ENCODE measurements at places on chromosomes 12 and 14.

- no peak for DNase-seq
These were observed 5.6 kb downstream of the NAB2 start for GRCh38 chr12:57094208-57095160.

GRCh38 chr14:65392296-65392695 is 20.2 kb upstream of the FUT8 start:
- DNase-seq = no peak

GRCh38 chr12:46179693-46180452 is 89.0 kb downstream of the SLC38A1 start:
- no peak for DNase-seq

- no peak for DNase-seq
These were observed 194.2 kb downstream of the ADGRD1 start for GRCh38 chr12:131147894-131148293.

DNA sequence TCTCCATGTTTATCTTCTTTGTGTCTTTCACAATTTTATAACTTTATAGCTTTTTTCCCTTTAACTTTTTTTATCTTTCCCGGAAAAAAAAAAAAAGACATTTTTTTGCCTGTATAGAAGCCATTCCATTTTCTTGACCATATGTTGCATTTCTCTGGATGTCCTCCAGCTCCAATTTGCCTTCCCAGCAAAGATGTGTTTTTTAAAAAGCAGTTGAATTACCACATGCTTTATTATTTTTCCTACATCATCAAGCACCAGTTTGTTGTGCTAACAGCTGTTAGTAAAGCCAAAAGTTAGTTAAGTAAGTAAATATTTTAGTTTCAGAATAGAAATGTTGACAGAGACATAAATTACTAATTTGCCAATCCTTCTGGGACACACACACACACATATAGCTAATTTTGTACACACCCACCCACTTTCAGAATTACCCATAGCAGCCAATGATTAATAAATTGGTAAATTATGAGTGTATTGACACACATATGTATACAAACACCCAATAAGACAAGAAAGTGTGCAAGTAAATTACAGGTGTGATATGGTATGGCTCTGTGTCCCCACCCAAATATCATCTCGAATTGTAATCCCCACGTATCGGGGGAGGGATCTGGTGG is 118.3 kb downstream of the SLC38A6 start:
- DNase-seq = no peak

DNA sequence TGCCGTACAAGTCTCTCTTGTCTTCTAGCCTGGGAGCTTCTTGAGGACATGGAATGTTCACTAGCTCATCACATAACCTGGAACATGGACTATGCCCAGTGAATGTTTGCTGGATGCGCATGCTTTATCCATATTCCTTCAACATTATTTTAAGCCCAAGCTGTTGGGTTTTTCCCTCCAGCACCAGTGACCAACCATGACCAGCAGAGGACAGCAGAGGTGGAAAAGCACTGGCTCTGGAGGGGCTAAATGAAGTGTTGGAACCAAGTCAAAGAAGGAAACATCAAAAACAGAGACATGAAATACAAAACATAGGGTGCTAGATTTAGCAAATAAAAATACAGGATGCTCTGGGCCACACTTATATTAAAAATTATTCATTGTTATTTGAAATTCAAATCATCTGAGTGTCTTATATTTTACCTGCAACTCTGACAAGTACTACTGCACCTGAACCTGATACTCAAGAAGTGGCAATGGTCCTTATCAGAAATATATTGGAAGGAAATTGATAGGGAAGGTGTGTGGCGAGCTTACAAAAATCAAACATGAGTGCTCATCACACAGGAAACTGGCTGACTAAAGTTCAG is 23.1 kb upstream of the HELB start:
- peak; percentile 31 for DNase-seq

GRCh38 chr14:77579780-77580179 is 36.7 kb downstream of the SPTLC2 start:
- DNase-seq = no peak

DNA sequence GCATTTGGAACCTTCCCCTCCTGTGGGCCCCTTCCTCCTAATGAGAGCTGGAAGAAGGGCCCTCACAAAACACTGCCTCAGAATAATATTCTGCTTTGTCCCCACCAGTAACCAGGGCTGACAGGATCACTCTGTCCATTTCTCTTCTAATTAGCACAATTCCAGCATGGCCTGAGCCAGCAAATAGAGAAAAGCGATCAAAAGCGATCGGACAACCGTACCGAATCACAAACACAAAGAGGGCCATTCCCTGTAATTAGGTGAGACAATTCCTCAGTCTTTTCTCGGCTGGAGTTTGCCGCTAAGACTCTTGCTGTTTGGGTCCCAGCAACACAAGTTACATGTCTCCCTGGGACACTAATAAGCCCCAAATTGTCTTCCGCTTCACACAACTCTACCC is 35.6 kb upstream of the VSX2 start:
- no peak for DNase-seq

- DNase-seq = no peak
These were observed 24.2 kb upstream of the MMP17 start for GRCh38 chr12:131803961-131804521.

DNA sequence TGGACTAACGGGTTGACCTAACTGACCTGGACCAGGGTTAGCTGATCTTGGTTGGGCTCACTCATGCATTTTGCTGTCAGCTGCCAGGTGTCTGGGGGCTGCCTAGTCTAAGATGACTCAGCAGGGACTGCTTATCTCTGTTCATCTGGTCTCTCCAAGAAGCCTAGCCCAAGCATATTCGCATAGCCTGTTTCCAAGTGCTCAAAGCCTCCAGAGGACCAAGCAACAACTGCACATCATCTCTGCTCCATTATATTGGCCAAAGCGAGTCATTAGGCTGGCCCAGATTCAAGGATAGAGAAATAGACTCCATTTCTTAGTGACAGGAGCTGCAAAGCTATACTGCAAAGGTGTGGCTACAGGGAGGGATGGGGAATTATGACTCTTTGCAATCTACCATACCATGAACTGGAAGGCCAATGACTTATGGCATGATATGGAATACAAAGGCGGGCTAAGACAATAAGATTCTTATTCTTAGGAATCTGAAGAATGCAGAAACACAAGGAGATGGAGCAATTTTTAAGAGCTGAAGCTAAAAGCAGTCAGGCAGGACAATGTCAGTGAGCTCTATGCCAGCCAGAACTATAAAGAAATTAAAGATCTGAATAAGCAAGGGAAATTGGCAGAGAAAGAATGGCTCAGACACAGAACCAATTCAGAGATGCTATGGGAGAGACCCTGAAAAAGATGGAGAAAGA is 194.6 kb upstream of the FSCB start:
- no peak for DNase-seq

DNA sequence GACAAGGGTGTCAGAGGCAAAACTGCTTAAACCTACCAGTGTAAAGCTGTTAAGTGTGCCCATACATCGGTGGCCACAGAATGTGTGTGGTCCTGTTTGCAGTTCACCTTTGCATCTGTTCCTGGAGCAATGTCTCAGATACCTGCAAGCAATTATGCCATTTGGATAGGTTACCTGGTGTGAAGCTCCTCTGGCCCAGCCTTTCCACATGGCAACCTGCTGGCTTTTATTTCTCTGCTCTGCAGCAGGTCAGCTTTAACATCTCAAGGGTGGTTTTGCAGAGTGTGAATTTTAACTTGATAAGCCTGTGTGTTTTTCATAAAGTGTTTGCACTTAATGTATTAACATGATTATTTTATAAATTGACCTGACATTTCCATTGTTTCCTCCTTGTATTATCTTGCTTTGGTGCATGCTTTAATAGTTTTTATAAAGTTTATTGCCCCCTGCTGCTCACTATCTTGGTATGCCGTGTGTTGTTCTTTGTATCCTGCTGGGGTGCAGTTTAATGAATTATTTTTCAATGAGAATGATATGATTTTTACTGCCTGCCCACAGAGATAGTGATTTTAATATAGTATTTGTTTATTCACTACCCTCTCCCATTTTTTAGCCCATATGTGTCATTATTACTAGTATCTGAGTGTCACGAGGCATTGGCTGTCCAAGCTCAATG is 403.8 kb downstream of the NPAS3 start:
- DNase-seq = no peak

- no peak for DNase-seq
These were observed 224.4 kb downstream of the KSR2 start for GRCh38 chr12:117744418-117744817.

DNA sequence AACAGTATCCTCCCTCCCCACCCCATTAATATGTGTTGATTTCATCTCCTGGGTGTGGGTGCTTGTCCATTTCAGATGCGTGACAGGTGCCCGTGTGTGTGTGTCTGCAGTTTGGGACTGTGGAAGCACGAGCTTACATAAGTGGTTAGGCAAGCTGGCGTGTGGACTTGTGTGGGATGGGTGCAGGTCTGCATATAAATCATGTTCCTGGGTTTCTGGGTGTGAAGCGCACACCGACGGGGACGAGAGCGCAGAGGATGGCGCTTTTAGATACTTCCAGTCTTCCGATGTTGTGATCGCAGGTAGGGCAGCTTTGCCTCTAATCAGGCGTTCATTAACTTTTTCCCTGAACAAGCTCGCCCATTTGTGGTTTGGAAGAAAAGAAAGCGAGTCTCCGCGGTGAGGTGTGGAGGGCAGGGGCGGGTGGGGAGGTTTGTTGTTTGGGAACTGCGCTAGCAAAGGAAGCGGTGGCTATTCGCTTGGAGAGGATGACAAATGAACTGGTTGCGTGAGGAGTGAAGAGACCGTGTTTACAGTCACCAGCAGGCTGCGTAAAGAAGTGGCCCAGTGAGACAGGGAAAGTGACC is 865 bp downstream of the RGS6 start:
- DNase-seq = no peak

DNA sequence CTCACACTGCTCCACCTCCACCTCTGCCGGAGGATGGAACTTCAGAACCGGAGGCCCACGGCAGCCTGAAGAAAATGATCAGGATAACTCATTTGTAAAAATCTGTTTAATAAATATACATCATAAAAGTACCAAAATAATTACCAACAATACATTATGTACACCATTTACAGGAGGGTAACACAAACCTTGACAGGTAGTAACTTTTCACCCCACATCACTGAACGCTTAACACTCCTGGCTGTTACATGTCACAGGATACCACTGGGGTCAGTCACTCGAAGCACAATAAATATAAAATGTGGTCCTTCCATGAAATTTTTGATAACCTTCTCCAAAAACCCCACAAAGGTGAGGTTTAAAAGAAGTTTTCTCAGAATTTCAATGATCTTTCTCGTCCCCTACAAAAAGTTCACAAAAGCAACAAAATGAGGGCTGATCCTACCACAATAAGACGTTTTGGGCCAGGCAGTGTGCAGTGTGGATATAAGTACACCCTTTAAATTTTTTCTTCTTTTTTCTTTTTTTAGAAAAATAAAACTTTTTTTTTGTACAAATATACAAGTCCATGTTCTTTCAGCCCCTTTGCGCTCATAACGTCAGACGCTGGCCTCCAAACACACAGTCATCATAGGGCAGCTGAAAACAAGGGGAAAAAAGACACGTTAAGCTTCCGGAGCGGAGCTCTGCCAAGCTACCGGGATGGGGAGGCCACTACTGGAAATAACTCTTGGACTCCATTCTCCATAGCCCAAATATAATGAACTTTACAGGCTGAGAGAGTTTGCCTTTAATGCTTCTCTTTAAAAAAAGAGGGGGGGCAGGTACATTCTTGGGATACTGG is 2.9 kb downstream of the NFKBIA start:
- no peak for DNase-seq

GRCh38 chr12:77354766-77355362 is 289.5 kb upstream of the E2F7 start:
- no peak for DNase-seq

- no peak for DNase-seq
These were observed 7.0 kb upstream of the NUAK1 start for GRCh38 chr12:106145539-106146447.

DNA sequence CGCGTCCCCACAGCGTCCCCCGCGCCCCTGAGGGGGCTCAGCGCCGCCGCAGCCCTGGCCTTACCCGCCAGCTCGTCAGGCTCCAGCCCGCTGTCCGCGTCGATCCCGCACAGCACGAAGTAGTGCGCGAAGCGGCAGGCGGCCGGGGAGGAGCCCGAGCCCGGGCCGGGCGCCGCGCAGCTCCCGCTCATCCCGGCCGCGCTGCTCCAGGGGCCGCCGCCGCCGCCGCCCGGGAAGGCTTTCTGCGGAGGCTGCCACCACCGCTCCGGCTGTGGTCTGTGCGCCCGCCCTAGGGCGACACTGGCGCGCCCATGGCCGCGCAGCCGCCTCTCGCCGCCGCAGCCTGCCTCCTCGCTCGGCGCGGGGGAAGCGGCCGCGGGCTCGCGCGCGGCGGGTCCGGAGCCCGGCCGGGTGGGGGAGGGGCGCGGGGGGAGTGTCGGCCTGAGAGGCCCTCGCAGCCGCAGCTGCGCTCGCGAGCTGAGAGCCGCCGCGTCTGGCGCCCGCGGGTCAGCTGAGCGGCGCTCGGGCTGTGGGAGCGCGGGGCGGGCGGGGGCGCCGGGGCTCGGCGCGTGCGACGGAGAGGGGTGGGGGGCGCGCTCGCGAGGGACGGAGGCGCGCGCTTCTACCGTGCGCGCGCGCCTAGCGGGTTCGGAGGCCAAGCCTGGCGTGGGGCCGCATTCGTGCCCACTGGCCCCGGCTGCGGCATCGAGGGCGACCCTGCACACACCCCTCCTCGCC is at the start of gene DENND5B:
TSS of gene DENND5B (minus strand) at position 495 of the 738 bp plus-strand sequence. CDS start at position 191, 304 bp downstream.
- DNase-seq = peak; percentile 25

DNA sequence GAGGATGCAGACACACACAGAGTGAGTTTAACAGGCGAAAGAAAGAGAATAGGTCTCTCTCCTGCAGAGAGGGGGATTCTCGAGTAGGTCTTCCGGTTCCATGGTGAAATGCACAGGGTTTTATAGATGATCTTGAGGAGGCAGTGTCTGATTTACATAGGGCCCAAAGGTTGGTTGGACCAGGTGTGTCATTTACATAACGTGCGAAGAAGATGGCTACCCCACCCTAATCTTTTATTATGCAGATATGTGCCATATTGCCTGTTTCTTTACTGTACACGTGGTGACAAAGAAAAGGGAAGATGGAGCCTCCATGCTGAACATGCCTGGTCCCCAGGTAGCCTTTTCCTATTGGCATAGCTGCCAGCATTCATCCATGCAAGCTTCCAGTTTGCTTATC is 219.8 kb downstream of the CRADD start:
- no peak for DNase-seq

DNA sequence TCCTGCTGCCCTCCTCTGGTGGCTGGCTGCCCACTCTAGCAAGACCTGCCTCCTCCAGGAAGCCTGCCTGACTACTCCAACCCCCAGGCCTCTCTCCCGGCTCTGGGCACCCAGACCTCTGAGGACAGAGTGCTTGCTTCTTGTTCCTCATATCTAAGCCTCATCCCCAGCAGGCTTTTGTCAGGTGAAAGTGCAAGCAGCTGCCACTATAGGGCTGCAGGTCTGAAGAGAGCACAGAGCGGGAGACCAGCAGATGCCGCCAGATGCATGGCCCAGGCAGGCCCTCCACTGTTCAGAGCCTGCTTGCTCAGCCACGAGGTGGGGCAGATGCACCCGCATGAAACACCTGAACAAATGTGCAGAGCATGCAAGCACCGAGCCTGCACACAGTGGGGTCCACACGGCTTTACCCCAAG is 73.0 kb downstream of the SERPINA3 start:
- no peak for DNase-seq

- DNase-seq = no peak
These were observed 1.8 kb upstream of the LRFN5 start for GRCh38 chr14:41604721-41605531.

GRCh38 chr14:68736471-68736871 is 56.4 kb downstream of the ZFP36L1 start:
- DNase-seq = no peak

Data from DND-41 (cell line).